ENCODE measurements at places on chromosomes 3 and 15.

- no peak for DNase-seq
Observed at GRCh38 chr15:94070356-94071295, 160.7 kb upstream of the MCTP2 start.

DNA sequence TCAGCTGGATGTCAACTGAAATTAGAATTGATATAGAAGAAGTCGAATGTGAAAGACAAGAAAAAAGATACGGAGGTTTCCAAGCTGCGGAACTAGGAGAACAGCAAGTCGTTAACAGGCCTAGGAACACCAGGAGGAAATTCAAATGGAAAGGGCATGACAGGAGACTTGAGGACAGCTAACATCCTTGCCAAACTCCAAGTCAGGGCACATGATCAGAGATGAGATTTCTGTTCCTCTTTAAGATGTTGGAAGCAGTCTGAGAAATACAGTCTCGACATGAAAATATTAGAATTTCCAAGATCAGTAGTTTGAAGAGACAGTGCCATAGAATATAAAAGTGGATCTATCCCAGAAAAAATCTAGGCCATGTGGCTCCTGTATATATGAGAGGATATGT is 5.0 kb downstream of the MYO5A start:
- DNase-seq, result no peak

GRCh38 chr3:142910280-142910679 is 21.4 kb upstream of the PCOLCE2 start:
- DNase-seq, result no peak

GRCh38 chr3:16807391-16807790 is 77.4 kb upstream of the PLCL2 start:
- no peak for DNase-seq

DNA sequence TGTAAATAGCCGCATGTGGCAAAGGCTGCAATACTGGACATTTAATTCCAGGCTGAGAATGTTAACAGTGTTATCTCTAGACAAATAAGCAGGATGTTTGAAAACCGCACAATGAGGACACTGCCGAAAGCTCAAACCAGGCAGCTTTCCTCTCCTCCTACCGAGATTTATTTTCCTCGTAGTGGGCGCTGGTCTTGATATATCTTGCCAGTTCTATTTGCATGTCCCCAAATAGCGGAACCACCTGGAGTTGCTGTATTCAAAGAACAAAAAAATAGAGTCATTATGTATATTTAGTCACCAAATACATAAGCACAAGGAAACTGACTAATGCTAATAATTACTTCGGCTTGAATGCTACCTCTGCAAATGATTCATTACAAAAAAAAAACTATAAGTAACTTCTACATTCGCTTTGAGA is 46.5 kb downstream of the CYFIP1 start:
- DNase-seq, result no peak

GRCh38 chr15:62896380-62896866 is 146.1 kb upstream of the TPM1 start:
- DNase-seq, result no peak

- DNase-seq, result no peak
Observed at GRCh38 chr3:32208447-32208846, 30.0 kb upstream of the CMTM8 start.

GRCh38 chr3:66938338-66938963 is 59.7 kb upstream of the KBTBD8 start:
- no peak for DNase-seq

GRCh38 chr15:58694641-58695398 is 54.7 kb downstream of the ADAM10 start:
- DNase-seq, result no peak

DNA sequence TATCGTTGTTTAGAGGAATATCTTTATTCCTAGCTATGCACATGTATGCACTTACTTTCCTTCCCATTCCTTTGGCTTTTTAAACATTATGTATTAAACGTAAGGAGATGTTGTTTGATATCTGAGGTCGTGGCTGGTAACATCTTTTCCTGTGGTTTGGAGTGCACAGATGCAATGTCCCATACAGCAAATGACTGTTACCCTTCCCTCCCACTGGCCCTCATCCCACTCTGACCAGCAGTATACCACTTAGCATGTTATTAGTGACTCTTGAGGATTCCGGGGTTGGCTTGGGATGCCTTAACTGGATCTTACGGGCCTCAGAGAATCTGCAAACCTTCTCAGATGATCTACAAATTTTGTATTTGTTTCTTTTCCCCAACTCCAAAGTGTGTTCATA is 34.5 kb downstream of the TGFBR2 start:
- no peak for DNase-seq

DNA sequence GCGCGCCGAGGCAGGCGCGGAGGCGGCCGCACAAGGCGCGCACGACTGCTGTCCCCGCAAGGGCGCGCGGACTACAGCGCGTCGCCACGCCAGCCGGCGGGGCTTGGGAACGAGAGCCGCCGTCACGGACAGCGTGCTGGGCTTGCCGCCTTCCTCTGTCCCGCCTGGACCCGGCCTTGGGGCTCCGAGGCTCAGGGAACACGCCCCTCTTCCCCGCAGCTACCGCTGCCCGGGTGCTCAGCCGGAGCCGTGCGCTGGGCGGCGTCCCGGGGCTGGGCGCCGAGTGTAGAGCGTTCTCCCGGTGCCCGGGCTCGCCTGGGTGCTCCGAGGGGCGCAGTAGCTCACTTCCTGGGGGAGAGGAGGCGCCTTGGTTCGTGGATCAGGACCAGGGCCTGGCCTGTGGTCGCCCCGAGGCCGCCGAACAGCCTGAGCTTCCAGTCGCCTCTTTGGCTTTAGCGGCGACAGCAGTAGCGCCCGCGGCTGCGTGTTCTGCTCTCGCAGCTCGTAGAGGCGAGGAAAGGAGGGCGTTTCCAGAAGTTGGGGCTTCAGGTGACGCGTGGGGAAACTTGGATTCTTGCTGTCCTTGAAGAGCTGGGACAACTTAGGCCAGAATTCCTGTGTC is 226.7 kb upstream of the C2CD4B start:
- DNase-seq, result no peak

DNA sequence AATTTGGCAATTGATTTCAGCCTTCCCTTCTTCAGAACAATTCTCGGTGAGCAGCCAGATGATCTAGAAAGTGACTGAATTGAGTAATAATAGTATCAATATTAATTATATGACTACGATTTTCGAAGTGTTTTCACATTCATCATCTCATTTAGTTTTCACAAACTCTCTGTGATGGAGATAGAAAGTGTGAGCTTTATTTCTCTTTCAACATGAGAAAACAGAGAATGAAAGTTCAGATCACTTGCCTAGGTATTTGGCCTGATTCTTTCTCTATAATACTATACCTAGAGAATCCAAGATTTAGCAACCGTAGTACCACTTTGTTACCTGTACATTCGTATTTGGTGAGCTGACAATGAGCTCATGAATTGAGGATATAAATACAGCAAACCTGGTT is 739.2 kb upstream of the NR2F2 start:
- DNase-seq, result no peak

DNA sequence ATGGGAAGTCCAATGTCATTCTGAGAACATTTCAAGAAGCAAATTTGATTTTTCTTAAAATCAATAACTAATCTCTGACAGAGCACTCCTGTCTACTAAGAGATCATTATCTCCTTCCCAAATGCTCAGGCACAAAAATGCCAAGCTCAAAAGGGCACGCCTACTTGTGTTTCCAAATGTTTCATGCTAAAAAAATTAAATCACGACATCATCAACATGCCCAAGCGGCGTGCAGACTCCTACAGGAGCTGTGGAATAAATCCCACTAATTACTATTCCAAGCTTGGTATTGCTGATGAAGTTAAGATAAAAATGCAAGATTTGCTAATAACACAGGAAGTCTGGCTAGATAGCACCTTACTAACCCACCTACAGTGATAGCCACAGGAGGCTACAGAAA is 140.8 kb downstream of the OSBPL10 start:
- DNase-seq, result no peak

- DNase-seq, result no peak
Observed at GRCh38 chr15:60966316-60966715, 262.8 kb downstream of the RORA start.

DNA sequence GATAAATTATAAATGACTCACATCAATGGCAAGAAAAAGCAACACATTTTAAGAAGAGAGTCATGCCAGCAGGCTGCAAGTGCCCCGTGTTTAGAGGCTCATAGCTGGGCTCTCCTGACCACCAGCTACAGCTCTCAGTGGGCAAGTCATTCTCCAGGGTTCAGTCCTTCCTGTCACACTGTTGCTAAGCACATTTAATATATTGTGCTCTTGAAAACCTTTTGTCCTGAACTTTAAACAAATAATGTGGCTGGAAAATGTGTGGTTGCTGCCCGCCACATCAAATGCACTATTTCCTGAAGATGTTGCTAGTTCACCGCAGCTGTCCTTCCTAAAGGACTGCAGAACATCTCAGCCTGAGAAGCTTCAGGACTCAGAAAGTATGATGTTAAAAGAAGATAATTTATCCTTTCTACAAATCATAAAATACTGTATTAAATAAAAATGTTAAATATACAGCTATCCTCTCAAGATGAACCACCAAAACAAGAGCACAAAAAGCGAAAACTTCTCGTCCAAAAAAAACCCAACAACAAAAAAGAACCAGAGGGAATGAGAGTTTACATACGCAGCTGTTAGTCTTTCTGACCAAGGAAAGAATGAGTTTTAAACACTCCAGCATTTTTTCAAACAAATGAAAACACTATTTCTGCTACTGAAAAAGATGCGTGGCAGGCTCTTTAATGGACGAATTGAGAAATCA is 951 bp downstream of the TARS3 start:
- no peak for DNase-seq

- DNase-seq, result no peak
Observed at GRCh38 chr3:23189187-23189586, 13.9 kb upstream of the UBE2E2 start.

DNA sequence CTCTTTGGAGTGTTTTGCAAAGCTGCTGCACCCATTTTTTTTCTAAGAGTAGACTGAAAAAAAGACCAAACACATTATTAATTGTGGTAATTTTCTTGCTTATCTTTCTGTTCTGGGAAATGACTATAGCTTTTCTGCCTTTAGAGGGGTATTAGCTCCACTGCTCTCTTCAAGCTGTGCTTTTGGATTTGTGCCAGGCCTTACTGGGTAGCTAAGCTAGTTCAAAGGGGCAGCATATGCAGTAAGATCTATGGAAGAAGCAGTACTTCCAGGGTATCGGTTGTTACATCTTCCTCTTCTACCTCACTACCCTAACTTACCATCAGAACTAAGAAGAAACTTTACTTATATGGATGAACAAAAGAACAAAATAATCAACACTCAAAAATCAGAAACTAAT is 28.7 kb upstream of the ARIH1 start:
- DNase-seq, result no peak

DNA sequence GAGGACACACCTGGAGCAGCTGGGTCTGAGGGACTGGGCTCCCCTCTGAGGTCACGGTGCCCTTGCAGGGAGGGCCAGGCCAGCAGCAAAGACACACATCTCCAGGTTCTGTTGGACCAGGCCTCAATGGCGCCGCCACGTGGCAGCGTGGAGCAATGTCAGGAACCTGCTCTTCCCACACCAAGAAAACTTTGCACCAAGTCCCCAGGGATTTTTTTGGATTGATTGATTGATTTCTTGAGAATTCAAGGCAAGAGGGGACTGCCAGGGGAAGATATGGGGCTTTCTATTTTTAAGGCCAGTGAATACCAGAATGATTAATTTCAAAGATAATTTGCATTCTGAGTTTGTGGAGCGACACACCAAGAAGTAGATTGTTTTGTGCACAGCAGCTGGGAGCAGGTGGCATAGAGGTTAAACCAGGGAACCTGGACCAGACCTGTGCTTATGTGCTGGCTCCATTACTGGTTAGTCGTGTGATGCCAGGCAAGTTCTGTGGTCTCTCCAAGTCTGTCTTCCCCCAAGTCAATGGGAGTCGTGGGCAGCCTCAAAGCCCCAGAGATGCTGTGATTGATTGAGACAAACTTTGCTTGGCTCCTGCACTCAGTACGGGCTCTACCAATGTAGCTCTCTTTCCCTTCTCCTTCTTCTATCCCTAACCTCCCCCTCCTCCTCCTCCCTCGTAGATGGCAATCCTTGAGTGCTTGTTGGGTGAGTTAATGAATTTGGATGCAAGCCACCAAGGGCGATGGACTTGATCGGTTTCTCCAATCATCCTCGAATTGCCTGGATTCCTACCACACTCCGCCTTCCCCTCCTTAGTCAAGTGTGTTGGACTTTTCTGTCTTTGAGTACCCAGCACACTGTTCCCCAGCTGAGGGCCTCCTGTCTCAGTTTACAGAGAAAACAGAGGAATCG is 96.2 kb upstream of the TRPM1 start:
- no peak for DNase-seq

GRCh38 chr3:60574046-60574769 is 677.0 kb downstream of the FHIT start:
- DNase-seq, result no peak
